Dorsolateral prefrontal cortex (tissue), 122 donors: ENCODE measurements at places on chromosomes 5 and 9. TPM values are rescaled to one million over a fixed set of nuclear protein-coding genes. Genes with fewer than 3 reads are reported as not detected.

The SKP1 gene
- total RNA-seq = 630 TPM

DNA sequence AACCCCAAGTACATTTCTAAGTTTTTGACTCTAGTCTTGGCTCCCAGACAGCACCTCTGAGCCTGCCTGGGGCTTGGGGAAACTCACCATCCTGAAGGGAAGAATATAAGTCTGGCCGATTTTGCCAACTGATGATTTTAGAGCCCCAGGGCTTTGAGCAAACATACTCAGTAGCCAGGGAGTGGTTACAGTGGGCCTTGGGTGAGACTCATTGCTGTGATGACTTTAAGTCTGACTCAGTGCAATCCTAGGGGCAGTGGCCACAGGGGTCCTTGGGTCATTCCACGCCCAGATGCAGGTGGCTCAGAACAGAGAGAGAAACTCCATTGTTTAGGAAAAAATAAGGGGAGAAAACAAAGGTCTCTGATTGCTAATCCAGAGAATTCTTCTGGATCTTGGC, 312.0 kb upstream of the EDIL3 start:
- DNase-seq = no peak

GRCh38 chr9:129270205-129270604, 92.1 kb upstream of the IER5L start:
- DNase-seq = no peak

DNA sequence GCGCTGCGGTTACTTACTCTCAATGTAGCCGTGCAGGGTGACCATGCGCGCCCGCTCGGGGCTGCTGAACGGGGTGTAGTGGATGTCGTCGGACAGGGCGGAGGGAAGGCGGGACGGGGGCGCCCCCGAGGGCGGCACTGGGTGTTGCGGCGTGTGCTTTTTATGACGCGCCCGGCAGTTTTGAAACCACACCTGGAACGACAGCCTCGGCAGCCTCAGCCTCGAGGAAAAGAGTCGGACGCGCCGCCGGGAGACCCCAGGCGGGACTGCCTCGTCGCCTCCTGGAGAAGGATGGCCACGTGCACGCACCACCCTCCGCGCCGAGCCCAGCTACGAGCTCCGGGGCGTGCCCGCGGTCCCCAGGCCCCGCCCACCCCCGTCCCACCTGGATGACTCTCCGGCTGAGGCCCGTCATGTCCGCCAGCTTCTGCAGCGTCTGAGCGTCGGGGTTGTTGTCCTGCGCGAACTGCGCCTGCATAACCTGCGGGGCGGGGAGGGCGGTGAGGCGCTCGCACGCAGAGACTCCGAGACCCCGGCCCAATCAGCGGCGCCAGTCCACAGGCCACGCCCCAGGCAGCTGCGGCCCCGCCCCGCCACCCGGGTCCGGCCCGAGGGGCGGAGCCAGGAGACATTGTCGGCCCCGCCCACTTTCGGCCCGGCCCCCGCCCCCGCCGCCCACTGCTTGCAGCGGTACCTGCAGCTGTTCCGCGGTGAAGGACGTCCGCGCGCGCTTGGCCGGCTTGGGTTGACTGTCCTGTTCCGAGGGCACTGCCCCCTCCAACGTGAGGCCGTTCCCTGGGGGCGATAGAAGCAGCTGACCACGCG, 15.0 kb downstream of the LHX6 start:
- DNase-seq = no peak

- no peak for DNase-seq
Measured at GRCh38 chr9:5596173-5596572, 32.7 kb upstream of the RIC1 start.
